Left hindlimb (tissue), 1 donor: ENCODE measurements at places on chromosomes 1 and 21.

DNA sequence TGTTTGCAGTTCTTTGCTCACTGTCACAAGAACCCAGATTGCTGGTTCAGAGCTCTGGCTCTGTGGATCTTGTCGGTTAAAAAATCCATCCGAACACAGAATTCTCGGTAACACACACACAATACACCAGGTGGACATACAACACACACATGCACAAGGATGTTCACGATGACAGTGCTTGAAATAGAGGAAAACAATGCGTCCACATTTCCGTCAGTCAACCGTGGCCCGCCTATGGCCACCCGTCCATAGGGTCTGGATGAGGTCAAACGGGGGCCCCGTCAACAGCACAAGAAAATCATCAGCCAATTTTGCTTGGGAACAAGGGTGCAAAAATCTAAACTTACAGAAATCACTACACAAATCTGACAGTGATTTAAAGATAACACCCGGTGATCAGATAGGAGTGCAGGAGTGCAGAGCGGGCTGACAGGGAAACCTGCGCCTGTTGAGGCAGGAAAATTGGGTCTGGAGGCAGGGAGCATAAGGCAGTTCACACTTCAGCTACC lies 50.4 kb upstream of the SLC19A1 start:
- DNase-seq, result no peak

GRCh38 chr1:176854758-176855745 lies 309.5 kb downstream of the ASTN1 start:
- DNase-seq, result no peak

GRCh38 chr1:145690587-145691558 lies 16.3 kb downstream of the PDZK1 start:
- no peak for DNase-seq

DNA sequence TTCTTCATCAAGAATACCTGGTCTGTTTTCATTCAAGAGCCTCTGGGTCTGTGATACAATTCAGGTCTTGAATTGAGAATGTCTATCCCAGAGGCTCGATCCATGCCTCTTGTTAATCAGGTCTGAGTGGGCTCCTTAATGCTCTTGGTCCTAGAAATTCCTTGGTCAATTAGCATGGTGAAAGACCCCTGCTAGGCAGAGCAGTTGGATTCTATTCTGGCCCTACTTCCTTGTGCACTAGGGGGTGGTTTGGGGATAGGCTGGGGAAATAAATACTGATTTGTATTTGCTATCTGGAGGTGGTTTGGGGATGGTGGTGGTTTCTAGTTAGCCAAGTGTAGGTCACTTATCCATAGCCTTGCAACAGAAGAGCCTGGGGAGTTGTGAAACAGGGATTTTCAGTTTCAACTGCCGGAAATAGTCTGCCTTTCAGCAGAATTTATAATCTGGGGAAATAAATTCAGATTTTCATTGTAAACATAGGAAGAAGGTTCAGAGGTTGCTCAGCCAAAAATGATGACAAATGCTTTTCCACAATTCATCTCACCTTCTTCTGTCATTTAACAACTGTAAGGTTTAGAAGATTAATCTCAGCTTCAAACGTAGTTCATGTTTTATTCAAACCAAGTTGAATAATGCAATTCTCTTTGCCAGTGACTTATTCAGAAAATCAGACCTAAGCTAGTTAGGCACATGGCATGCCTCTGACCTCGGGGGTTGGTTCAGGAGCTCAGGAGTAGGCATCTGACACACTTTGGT lies 22.2 kb upstream of the SCAF4 start:
- DNase-seq, result no peak

GRCh38 chr1:196367838-196368237 lies 240.4 kb downstream of the KCNT2 start:
- no peak for DNase-seq

- no peak for DNase-seq
These were observed 40.7 kb upstream of the SLC5A9 start for GRCh38 chr1:48181669-48182367.

GRCh38 chr1:114671011-114671938 lies 1.4 kb upstream of the DENND2C start:
- DNase-seq, result no peak

DNA sequence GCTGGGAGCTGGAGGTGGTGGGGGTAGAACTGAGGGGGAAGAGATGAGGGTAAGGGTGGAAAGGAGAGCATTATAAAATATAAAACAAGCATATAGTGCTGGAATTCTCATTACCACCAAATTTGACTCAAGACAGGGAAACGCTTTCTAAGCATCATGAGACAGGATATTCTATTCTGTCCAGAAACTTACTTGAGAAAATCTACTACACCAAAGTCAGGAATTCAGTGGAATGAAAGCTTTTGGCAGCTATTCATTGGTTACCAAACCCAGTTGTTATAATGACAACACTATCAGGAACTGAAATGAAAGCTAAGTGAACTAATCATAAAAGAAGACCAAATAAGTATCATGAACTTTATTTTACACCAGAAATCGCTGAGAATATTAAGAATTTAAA lies 14.5 kb downstream of the AIDA start:
- DNase-seq, result no peak

DNA sequence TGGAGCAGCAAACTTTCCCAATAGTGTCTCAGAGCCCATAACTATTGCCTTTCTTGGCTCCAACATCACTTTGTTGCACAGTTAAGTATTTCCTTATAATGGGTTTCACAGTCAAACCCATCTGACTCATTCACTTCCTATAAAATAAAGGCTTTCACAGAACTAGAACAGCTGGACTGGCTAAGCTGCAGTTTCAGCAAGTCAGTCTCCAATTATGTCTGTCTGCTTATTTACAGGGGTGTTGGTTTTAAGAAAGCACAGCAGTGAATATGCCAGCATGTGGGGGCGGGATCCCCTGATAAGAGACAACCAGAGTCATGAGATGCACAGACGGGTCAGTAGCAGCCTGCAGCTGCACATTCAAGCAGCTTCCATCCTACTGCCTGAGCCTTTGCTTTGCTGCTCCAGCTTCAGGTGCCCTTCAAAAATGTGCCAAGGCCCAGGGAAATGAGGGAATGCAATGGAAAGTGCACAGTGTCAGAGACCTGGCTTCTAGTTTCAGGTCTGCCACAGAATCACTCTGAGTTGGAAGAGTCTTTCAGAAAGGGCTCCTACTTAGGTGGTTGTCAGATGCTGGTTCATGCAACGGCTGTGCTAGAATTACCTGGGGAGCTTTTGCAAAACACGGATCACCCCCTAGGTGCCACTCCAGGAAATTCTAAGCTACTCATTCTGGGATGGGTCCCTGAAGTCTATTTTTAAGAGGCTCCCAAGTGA lies 24.8 kb downstream of the RNF19B start:
- no peak for DNase-seq

GRCh38 chr1:99603699-99604560 lies 42.0 kb upstream of the PALMD start:
- no peak for DNase-seq
